ENCODE measurements at places on chromosomes 4 and X. TPM values are rescaled to one million over a fixed set of nuclear protein-coding genes. Genes with fewer than 3 reads are reported as not detected.

- DNase-seq, result no peak
Observed at GRCh38 chrX:21806691-21807090, 32.7 kb upstream of the MBTPS2 start.

DNA sequence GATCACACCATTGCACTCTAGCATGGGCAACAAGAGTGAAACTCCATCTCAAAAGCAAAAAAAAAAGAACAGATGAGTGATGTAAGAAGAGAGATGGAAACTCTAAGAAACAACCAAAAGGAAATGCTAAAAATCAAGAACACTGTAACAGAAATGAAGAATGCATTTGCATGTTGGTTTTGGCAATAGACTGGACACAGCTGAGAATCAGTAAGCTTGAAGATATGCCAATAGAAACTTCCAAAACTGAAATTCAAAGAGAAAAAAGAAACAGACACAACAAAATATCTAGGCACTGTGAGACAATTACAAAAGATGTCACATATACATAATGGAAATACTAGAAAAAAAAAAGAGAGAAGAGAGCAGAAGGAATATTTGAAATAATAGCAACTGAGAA, 93.7 kb downstream of the BEND2 start:
- no peak for DNase-seq

DNA sequence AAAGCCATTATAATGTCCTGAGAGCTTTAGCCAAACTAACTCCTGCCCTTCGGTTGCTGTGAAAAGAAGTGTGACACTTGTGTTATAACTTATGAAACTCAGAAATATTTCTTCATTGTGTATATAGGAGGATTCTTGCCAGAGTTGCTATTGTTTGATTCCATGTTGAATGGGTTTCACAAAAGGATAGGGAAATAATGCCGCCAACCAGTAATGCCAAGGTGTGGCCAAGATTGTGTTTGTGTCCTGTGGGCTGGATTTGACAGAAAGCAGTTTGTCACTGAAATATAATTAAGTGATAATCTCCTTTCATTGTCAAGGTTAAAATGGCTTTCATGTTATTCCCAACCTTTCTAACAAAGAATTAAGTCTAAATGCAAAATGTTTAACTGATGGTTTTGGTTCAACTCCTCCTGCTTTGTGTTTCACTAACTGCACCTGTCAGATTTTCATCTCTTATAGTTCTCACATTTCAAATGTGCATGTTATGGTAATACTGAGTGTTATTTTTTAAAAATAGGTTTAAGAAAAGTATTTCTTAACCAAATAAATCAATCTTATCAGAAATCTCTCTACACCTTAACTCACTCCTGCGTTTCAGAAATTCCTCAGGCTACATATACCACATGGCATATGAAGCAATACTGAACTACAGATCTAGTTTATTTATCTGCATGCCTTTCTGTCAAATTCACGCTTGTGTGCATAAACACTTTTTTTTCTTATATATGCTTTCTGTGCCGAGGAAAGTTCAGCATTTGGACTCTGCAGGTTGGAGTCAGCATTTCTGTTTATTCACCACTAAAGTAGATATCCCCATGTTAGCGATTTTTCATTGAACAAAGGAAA, at the start of gene CLDN22:
Gene CLDN22, minus strand, starts transcription at position 66 of the 849 bp plus-strand sequence. Its CDS starts 58 bp downstream, at position 8.
- no peak for DNase-seq

The CXCL11 gene
- not detected for total RNA-seq
